ENCODE measurements at places on chromosomes 7 and 10. TPM values are rescaled to one million over a fixed set of nuclear protein-coding genes. Genes with fewer than 3 reads are reported as not detected.

The LIPJ gene
- total RNA-seq = 0.27 TPM

The CHN2 gene
- 6.7 TPM for total RNA-seq

The IDI2 gene
- total RNA-seq = not detected

The ZNF467 gene
- total RNA-seq = 3.5 TPM

The TBC1D12 gene
- 2.2 TPM for total RNA-seq

The SEMA3D gene
- under 0.01 TPM for total RNA-seq

The TRIL gene
- total RNA-seq = under 0.01 TPM

The KLLN gene
- 2.2 TPM for total RNA-seq

The NUTM2D gene
- total RNA-seq = 7.0 TPM

The PRR15 gene
- total RNA-seq = 15.9 TPM

The LYZL2 gene
- not detected for total RNA-seq

The DGKB gene
- total RNA-seq = not detected

The LARP4B gene
- 49.8 TPM for total RNA-seq

The NUTM2E gene
- under 0.01 TPM for total RNA-seq

The IFIT1B gene
- total RNA-seq = under 0.01 TPM

The DENND2A gene
- not detected for total RNA-seq

The STRIP2 gene
- 0.81 TPM for total RNA-seq

The UMAD1 gene
- total RNA-seq = 9.4 TPM

The MOGAT3 gene
- total RNA-seq = not detected

The LRRC17 gene
- total RNA-seq = 0.27 TPM

The PKD2L1 gene
- total RNA-seq = not detected

The FEZF1 gene
- not detected for total RNA-seq

The TAS2R5 gene
- total RNA-seq = 1.9 TPM

The CBX3 gene
- 72.7 TPM for total RNA-seq

The SFTPD gene
- total RNA-seq = not detected

The GRID2IP gene
- total RNA-seq = 3.2 TPM

The NRCAM gene
- under 0.01 TPM for total RNA-seq

The KLF14 gene
- total RNA-seq = not detected

Data from hematopoietic multipotent progenitor cell (in vitro differentiated cells).